KBM-7 (cell line): ENCODE measurements at places on chromosomes 3 and 15.

GRCh38 chr15:59764775-59765174, 75.7 kb upstream of the BNIP2 start:
- DNase-seq = no peak

GRCh38 chr3:75012791-75013331, 398.4 kb upstream of the CNTN3 start:
- DNase-seq = no peak

GRCh38 chr3:197027151-197027895, 2.3 kb downstream of the MELTF start:
- DNase-seq = no peak

- peak; percentile 58 for DNase-seq
Measured at GRCh38 chr3:23113455-23114171, 89.5 kb upstream of the UBE2E2 start.

DNA sequence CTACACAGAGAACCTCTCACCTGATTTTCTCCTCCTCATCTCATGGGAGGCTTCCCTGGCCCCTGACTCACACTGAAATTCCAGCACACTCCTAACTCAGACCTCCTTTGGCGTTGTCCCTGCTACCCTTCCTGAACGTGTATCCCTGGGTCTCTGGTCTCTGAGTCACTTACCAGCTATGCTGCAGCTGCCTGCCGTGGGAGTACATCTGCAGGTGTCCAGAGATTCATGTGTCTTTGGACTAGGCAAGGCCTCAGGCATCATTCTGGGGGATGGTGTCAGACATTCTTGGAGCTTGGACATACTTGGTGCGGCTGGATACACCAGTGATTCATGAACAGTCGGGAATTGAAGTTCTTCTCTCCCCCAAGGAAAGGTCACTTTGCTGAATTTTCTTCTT, 148.8 kb upstream of the TRIM42 start:
- DNase-seq = no peak

- DNase-seq = no peak
Measured at GRCh38 chr3:16464511-16465148, 48.9 kb downstream of the RFTN1 start.

DNA sequence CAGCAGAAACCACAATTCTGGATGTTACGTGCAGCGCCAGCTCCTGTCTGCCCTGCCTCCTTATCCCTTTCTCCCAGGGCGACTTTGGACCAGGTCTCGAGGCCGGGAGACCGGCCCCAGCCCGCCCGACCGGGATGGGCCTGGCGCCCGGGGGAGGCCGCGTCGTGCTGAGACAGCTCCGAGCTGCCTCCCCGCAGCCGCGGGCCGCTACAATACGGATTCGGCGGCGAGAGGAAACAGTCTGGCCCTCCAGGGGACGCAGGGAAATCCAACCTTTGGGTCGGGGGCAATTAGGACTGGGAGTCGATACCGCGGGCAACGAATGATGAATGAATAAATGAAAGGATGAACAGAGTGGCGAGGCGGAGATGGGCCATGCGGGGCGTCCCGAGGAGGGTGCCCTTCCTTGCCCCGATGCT, 537 bp downstream of the GRAMD2A start:
- no peak for DNase-seq

- DNase-seq = no peak
Measured at GRCh38 chr3:29478611-29479010, 197.7 kb downstream of the RBMS3 start.

DNA sequence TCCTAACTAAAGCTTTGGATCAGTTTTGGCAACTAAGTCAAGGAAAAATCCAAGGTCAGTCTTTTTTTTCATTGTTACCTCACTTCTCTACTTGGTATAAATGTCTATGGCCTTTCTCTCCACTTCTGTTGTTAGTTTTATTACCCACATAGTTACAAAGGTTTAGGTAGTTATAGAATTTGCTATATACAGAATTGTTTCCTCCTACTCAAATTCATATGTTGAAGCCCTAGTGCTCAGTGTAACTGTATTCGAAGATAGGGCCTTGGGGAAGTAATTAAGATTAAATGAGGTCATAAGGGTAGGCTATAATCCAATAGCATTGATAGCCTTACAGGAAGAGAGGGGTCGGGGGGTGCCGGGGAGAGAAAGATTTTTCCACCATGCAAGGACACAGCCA, 19.7 kb upstream of the STIMATE start:
- no peak for DNase-seq

DNA sequence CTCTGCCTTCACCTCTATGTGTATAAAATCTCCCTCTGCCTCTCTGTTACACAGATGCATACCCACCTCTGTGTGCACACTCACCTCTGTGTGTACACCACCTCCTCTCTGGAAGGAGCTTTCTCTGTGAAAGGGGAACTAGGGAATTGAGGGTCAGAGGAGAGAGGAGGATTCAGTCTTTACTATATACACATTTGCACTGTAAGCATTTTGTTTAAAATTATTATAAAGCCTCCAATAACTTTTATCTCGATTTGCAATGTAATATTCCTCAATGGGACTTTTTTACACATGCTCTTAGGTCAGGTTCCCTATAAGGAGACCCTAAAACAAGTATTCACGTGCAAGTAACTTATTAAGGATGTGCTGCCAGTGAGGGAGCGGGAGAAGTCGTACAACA, 82.5 kb downstream of the OXNAD1 start:
- DNase-seq = no peak

- no peak for DNase-seq
Measured at GRCh38 chr3:145191543-145191942, 969.4 kb downstream of the PLOD2 start.

- DNase-seq = no peak
Measured at GRCh38 chr3:54871867-54872266, 56.0 kb downstream of the LRTM1 start.

- peak; percentile 5 for DNase-seq
Measured at GRCh38 chr3:165624761-165625160, 212.5 kb downstream of the BCHE start.

DNA sequence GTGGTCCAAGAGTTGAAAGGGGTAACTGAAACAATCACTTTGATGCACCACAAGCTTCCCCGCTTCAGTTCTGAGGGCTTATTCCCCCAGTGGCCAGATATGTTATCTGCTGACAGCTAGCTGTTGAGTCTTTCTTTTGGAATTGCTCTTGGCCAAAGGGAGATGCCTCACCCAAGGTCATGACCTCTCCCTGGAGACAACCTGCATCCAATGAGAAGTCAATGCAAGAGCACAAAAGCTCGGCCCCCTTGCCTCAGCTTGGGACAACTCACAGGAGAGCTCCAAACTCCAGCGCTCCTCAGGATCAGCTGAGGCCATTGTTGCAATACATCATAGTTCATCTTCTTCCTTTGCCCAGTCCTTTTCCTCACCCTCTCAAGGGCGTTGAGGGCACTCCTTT, 31.0 kb upstream of the THBS1 start:
- no peak for DNase-seq

- no peak for DNase-seq
Measured at GRCh38 chr15:61003437-61004218, 225.5 kb downstream of the RORA start.

- no peak for DNase-seq
Measured at GRCh38 chr3:13143381-13144004, 70.3 kb upstream of the IQSEC1 start.

DNA sequence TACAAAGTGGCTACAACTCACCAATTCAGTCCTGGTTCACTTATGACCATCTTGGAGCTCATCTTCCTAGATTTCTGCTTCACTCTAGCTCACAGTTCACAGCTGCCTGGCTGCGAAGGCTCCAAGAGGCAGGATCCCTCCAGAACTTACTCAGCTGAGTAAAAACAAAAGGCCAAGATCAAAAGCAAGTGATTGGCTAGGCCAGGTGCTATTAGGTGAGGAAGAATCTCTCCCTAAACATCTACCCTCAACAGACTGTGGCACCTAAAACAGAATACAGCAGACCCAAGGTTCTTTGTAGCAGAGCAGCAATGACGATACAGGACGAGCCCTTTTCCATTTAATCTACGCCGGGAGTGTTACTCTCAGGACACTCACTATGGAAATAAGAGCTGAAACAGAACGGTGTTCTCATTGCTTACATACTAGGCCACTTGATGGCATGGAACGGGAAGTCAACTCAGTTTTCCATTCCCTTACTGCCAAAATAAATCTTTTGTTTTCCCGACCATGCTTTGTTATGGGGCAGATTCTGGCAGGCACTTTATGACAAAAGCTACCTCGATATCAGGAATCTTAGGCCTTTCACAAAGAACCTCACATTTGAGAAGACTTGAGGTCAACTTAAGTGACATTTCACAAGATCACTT, 901 bp downstream of the ICE2 start:
- DNase-seq = peak; percentile 60

- DNase-seq = no peak
Measured at GRCh38 chr3:28940530-28940929, 340.3 kb upstream of the RBMS3 start.

- DNase-seq = no peak
Measured at GRCh38 chr3:113354307-113354706, 87.0 kb downstream of the CFAP44 start.

DNA sequence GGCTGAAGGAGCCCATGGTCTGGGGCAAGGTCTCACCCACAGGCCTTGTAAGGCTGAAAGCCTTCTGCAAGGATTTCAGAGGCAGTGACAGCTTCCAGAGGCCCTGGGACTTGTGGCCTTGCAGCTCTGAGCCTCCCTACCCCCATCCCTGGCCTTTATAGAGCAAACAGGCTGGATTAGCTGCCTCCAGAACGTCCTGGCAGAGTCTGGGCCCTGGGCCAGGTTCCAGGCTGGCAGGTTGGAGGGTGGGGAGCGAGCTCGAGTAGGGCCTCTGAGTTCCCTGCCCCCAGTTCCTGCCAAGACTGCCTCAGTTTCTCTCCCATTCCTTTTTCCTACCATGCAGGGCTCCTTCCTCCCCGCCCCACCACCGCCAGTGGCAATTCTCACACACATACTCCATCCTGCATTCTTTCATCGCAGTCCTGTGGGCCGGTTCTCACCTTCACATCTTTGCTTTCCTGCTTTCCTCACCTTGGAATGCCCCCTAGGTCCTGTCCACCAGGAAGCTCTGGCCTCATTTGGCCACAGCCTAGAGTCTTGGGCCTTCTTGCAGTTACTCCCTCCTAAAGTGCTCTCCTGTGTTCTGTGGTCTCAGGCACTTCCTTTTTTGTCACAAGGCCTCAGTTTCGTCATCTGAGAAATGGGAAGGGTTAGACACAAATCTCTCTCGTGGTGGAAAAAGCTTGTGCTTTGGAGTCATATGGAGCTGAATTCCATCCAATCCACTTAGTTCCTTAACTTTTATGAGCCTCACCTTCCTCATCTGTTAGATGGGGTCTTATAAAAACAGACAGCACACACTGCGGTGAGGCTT, 2.7 kb downstream of the LMAN1L start:
- DNase-seq = no peak

- DNase-seq = no peak
Measured at GRCh38 chr15:62307551-62307950, 142.5 kb upstream of the C2CD4B start.

GRCh38 chr3:193835414-193835813, 242.4 kb downstream of the OPA1 start:
- no peak for DNase-seq

- no peak for DNase-seq
Measured at GRCh38 chr15:74269362-74270035, 33.4 kb downstream of the CCDC33 start.

- DNase-seq = no peak
Measured at GRCh38 chr3:100706365-100706764, 2.9 kb upstream of the TFG start.

GRCh38 chr3:149453140-149453805, 21.2 kb upstream of the TM4SF4 start:
- no peak for DNase-seq

DNA sequence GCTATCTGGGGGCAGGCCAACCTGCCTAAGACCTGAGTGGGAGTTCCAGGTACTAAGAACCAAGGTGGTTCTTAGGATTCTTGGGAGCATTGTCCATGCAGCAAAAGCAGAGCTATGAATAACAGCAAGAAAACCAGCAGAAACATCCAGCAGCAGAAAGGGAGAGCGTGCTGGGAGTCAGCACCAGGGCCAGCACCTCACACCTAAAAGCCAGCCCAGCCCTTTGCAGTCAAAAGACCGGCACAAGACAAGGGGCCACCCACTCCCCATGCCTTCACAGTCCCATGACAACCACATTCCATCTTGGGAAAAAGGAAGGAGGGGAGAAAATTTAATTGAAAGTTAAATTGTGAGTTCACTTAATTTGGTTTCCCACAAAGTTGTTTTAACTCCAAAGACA, 364.9 kb downstream of the AGBL1 start:
- no peak for DNase-seq

- no peak for DNase-seq
Measured at GRCh38 chr3:55543181-55543614, 56.1 kb upstream of the WNT5A start.

GRCh38 chr15:66724732-66725463, 22.9 kb downstream of the SMAD6 start:
- DNase-seq = no peak

DNA sequence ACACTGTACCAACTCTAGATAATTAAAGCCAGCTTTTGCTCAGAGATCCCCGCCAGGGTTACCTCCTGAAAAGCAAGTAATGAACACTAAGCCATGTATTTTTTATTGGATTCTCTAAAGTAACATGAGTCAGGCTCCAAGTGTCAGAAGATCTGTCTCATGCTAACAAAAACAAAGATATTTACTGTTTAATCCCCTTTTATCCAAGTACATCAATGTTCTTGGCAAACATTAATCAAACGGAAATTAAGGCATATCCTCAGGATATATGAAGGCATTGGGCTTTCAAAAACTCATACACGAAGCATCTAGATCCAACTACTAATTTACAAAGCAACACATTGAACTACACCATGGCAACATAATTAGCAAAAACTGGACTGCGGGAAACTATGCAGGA, 37.2 kb downstream of the MYO5A start:
- DNase-seq = no peak

- DNase-seq = no peak
Measured at GRCh38 chr15:92600856-92601255, 54.7 kb downstream of the FAM174B start.

DNA sequence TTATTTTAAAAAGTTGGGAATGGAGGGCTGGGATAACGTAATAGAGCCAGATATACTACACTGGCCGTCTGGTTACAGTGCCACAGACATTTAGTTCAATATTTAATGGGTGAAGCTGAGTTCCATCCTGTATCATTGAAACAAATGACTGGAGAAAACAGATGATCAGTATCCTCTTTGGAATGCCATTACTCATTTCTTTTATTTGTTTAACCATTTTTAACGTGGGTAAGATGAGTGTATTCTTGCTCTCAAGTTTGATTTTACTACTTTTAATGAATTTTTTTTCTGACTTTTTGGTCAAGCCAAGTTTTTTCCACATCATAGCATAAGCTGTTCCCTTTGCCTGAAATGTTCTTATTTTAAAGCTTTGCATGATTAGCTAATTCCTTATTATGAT, 53.9 kb upstream of the GRM7 start:
- no peak for DNase-seq

GRCh38 chr3:42119561-42120355, 28.6 kb downstream of the TRAK1 start:
- peak; percentile 38 for DNase-seq

- DNase-seq = no peak
Measured at GRCh38 chr3:66181764-66182163, 39.0 kb upstream of the SLC25A26 start.

- DNase-seq = no peak
Measured at GRCh38 chr15:78257681-78258080, 6.7 kb upstream of the DNAJA4 start.

- no peak for DNase-seq
Measured at GRCh38 chr3:150734795-150735119, 28.2 kb downstream of the SIAH2 start.
